ENCODE measurements at places on chromosomes 16 and 17.

DNA sequence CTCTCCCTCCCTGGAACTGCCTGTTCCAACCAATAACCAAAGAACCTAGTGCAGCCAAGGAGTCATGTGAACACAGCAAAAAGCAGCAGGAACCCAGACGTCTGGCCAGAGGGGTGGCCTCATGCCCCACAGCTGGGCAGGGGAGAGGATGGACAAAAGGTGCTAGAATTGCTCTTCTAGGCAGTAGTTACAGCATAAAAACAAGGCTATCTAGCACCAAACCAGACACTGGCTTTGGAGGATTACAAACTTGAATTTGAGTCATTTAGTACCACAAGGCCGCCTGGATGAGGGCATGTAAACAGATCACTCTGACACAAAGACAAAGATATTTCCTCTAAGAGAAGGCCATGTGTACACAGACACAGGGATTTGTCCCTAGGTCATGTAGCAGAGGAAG lies 423.3 kb upstream of the MAF start:
- DNase-seq, result no peak

GRCh38 chr16:84079664-84080063 lies 37.1 kb upstream of the SLC38A8 start:
- no peak for DNase-seq

GRCh38 chr16:15873737-15874136 lies 14.7 kb downstream of the CEP20 start:
- no peak for DNase-seq

DNA sequence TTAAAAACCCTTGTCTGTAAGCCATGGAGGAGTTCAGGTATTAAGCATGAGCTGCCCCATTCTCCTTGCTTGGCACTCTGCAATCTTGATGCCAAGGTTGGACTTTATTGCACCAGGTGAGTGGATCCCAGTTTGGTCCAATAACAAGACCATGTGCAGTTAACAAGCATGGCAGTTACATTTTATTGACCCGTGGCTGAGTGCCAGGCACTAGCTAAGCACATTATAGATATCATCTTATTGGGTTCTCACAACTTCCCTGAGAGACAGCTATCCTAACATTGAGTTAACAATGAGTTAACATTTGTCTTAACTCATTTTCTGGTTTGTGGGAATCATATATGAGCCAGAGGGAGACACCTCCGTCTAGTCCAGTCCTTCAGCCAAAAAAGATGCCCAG lies 21.8 kb downstream of the LYRM9 start:
- DNase-seq, result no peak

- no peak for DNase-seq
These were observed 33.5 kb upstream of the ETV4 start for GRCh38 chr17:43579566-43580140.

- DNase-seq, result no peak
These were observed 53.2 kb downstream of the MSI2 start for GRCh38 chr17:57309479-57309878.

DNA sequence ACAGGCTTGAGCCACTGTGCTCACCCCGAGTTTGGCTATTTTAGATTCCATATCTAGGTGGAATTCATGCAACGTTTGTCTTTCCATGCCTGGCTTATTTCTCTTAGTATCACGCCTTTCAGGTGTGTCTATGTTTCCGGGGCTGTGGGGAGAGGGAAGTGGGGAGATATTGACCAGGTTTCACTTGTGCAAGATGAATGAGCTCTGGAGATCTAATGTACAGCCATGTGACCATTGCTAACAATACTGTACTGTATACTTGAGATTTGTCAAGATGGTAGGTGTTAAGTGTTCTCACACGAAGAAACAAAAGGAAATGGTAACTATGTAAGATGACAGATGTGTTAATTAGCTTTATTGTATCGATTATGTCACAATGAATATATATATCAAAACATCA lies 199.6 kb downstream of the SHISA9 start:
- DNase-seq, result no peak

- no peak for DNase-seq
These were observed 19.1 kb upstream of the DDX52 start for GRCh38 chr17:37662353-37662752.
